ENCODE measurements at places on chromosomes 13 and 19.

GRCh38 chr13:95723438-95723837 is 46.5 kb downstream of the DNAJC3 start:
- DNase-seq = no peak

DNA sequence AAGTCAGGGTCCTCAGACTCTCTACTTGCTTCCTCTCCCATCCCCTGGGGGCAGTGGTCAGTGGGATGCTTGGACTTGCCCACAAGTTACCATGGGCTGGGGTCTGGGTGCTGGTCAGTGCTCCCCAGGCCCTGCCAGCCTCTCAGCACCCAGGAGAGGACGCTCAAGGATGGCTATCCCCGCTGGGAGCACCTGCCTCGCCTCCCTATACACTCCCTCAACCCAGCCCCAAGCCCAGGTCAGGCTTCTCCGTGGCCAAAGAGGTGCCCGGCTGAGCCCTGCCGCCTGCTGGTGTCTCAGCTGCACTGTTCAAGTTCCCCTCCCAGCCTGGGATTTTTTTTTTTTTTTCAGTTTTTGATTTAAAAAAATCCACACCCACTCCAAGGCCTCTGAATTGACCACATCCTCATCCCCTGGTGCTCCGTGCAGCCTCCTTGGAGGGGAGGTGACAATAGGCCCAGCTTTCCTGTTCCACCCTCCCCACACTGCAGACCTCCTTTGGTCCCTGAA is 10.8 kb downstream of the F2RL3 start:
- DNase-seq = peak; percentile 73

GRCh38 chr19:55247621-55248099 is 11.2 kb downstream of the PPP6R1 start:
- no peak for DNase-seq

GRCh38 chr13:51066091-51066831 is 44.8 kb downstream of the C13orf42 start:
- no peak for DNase-seq

GRCh38 chr13:103895835-103896531 is 829.8 kb upstream of the SLC10A2 start:
- no peak for DNase-seq

DNA sequence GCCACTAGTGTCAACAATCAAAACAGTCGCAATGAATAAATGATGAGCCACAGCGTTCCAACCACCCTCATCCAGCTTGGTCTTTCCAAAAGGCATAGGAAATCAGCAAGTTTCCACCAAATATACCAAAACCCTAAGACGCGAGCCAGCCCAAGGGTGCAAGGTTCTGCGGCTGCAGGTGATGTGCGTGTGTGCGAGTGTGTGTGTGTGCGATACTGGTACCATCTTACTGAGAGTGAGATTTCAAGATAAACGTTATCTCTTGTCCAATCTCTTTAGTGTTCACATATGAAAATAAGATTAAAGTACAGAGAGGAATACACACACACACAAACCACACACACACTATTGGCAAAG is 895 bp upstream of the TRPC4 start:
- no peak for DNase-seq

GRCh38 chr13:85535316-85536084 is 263.7 kb downstream of the SLITRK6 start:
- DNase-seq = no peak

GRCh38 chr19:47315125-47315821 is 5.6 kb downstream of the C5AR1 start:
- no peak for DNase-seq

- DNase-seq = no peak
Measured at GRCh38 chr19:35027851-35028599, 2.2 kb upstream of the SCN1B start.

GRCh38 chr13:76809389-76809788 is 76.8 kb downstream of the KCTD12 start:
- DNase-seq = no peak

GRCh38 chr13:25847145-25847544 is 204.7 kb downstream of the SHISA2 start:
- DNase-seq = no peak

- DNase-seq = no peak
Measured at GRCh38 chr19:13887517-13887916, 10.6 kb downstream of the NANOS3 start.

DNA sequence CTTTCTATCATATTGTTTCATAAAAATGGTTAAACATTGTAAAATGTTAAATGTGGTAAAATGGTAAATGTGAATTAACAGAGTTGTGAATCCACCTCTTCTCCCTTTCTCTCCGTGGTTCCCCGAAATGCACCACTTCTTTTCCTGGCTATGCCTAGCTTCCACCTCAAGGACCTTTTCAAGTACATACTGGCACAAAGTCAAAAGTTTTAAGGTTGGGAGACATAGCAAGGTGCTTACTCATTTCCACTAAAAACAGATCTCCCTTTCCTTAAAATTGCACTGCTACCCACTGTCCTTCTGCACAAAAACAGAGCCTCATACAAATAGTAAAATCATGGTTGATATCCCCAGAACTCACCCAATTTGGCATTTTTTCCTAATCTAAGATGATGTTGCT is 558.2 kb downstream of the SLITRK6 start:
- DNase-seq = no peak

- no peak for DNase-seq
Measured at GRCh38 chr19:33468361-33469170, 53.0 kb downstream of the PEPD start.

GRCh38 chr13:27079421-27079958 is 92.1 kb downstream of the USP12 start:
- no peak for DNase-seq

GRCh38 chr19:28372576-28373247 is 840.2 kb downstream of the UQCRFS1 start:
- DNase-seq = no peak

GRCh38 chr13:71068041-71068440 is 799.0 kb downstream of the DACH1 start:
- no peak for DNase-seq

DNA sequence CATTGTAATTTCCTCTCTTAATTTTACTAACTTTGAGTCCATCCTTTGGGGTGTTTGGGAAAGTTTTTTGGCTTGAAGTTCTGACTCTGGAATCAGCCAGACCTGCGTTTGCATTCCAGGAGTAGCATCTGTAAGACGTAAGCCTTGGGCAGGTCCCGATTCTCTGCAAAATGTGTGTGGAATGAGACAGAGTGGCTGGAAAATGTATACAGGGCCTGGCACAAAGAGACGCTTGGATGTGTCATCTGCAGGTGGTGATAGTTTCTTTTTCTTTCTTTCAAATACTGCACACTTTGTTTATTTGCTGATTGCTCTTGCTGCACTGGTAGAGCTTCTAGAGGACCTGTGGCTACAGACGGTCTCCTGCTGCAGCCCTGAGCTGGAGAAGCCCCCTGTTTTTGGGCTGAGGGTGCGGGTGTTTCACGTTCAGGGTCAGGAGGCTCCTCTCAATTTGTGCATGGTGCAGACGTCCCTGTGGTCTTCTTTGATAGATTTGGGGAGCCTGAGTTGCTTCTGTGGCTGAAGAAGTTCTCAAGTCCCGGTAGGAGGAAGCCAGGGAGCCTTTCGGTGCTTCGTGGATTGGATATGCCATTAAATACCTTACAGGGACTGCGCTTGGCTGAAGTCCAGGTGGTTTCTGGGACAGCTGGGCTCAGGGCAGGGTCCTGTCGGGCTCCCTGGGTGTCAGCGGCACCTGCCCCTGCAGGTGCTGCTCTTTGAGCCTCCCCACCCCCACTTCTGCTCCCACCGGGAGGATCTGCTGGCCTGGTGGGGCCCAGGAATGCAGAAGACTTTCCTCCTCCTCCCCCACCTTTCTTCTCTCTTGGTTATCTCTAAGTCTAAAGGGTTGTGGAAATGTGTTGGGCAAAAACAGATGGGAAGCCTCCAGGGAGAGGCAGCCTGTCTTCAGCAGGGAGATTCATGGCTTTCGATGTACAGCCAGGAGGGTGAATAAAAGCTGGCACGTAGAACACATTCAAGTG is 44.0 kb upstream of the GAS6 start:
- no peak for DNase-seq
